Activated gamma-delta T cell treated with anti-CD3 and anti-CD28 coated beads, Interleukin-2, amount 50 U/mL, for 16 hours (primary cell): ENCODE measurements at places on chromosomes 4 and X.

GRCh38 chr4:96969455-96969854, 1129.6 kb downstream of the PDHA2 start:
- DNase-seq = no peak

DNA sequence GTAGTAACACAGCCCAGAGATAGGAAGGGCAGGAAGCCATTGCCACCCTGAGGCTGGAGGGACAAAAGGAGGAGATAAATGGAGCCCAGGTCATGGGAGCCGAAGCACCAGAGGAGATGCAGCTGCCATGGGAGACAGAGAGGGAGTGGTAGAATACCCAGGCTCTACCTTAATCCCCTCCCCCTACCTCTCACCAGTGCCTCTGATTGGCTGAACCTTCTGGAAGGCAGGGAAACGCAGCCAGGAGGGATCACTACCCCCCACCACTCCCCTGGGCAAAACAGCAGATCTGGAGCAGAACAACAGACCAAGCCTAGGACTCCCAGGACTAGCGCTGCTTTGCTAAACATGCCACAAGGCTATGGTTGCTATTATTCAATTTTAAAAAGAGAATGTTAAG, 114.2 kb downstream of the ZNF827 start:
- no peak for DNase-seq

DNA sequence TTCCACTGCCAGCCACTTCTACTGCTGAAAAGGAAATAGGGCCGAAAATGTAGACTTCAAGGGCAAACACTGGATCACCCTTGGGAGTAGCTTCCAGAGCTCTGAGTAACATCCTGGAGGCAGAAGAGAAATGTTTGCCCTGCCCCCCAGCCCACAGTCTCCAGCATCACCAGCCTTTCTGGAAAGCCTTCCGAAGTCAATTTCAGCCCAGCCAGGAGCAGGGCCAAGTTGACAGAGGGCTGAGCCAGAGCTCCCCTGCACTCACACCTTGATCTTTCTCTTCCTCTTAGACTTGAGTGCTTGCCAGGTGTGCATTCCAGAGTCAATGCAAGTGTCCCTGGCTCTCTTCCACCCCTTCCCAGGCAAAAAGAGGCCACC, 35.2 kb downstream of the SLC25A5 start:
- no peak for DNase-seq

DNA sequence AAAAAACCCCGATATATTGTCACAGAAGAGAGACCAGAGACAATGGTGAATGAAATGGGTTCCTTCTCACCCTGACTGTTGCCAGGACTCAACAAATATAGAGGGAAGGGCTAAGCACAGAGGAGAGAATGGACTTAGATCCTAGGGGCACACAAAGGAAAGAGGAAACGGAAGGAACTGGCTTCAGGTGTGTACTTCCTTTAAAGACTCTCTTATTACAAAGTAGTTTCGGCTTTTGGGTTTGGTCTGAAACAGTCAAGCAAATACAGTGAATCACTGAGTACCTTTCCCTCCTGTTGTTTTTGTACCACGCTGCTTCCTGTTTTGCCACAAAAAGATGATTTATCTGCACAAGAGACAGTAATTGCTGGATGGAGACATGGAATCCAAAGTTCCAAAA, 46.1 kb upstream of the S100G start:
- no peak for DNase-seq

DNA sequence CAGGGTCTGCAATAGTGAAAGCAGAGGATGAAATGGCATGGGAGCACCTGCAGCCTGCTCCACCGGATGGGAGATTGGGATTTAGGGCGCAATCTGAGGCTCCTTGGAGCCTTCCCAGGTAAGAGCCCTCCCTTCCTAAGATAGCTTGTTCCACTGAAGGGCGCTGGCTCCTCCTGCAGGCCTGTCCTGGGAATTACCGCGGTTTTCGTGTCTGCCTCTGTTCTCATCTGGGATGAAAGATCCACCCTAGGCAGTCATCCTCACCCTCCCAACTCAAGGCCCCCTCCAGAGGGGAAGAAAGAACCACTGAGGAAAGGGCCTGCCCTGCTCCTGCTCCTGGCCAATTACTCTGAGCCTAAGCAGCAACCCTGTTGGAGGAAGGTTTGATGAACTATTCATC, 547.5 kb downstream of the SMARCA1 start:
- no peak for DNase-seq

GRCh38 chr4:6873792-6874461, 35.7 kb upstream of the TBC1D14 start:
- peak; percentile 73 for DNase-seq

DNA sequence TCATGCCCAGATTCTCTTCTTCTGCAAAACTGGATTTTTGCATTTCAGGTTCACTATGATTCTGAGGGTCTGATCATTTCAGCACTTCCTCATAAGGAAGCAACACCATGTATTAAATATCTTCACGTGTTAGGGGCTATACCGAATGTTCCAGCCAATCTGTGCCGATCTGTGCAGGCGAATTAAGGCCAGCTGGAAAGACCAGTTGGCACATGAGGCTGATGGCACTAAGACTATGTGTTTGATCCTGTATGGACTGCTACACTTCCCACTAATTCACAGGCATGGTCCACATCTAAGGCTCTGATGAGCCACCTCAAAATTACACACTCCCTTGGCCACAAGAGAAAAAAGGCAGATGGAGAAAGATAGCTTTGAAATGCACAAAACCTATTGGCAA, 28.8 kb downstream of the KDR start:
- DNase-seq = no peak
